ENCODE measurements at places on chromosomes 16 and 17. TPM values are rescaled to one million over a fixed set of nuclear protein-coding genes. Genes with fewer than 3 reads are reported as not detected.

- DNase-seq: no peak
Measured at GRCh38 chr16:61128545-61129323, 907.5 kb downstream of the CDH8 start.

GRCh38 chr17:71878271-71878670 is 242.5 kb upstream of the SOX9 start:
- DNase-seq: no peak

GRCh38 chr16:6165330-6165979 is 1067.9 kb upstream of the EEF2KMT start:
- DNase-seq: no peak

DNA sequence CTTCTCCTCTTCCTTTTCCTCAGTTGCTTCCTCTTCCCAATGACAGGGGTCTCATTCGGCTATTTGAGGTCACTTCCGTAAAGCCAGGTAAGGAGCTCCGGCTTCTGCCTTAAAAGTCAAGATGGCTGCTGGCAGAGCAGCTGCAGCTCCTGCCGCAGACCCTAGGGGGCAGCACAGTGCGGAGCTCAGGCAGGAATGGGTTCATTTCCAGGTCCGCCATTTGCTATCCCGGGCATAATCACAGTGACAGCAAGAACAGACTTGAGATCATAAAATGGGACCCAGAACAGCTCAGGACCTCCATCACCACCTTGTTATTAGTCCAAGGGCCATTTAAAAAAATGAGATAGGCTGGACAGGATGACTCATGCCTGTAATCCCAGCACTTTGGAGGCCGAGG is 199.5 kb downstream of the ZNF18 start:
- DNase-seq: no peak

DNA sequence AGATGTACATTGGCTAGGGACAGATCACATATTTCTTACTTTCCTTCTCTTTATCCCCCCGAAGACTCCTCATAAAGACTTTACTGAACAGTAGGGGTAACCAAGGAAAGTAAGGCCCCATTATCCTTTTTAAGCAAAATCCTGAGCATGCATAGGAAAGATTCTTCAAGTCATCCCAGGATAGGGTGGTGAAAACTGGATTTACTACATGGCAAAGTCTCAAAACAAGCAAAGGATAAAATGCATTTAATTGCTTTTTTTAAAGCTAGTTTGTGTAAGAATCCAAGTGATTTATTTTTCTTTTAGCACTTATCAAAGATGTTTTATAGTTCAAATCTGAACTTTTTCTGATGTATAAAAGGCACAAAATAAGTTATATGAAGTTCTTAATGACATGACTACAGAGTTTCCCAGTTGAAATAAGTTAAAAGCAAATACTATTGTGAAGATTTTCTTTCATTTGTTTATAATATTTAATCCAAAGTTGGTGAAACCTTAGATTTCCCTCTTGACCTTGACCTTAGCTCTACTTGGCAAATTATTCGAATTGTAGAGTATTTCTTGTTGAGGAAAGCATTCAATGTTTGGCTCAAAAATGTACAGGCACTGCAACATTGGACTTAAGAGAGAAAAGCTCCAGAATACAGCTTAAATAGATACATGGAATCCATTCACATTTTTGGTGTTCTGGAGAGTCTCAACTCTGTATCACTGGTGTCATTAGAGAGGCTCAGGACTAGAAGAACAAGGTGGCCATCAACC is 104.3 kb downstream of the ABCA8 start:
- no peak for DNase-seq

ZNF594 gene
- total RNA-seq: 7.7 TPM

SLC38A8 gene
- total RNA-seq: not detected

ZNF597 gene
- total RNA-seq: 1.7 TPM

XPO6 gene
- 26.4 TPM for total RNA-seq
